Smooth muscle cell of bladder (primary cell): ENCODE measurements at places on chromosomes 3 and 15. TPM values are rescaled to one million over a fixed set of nuclear protein-coding genes. Genes with fewer than 3 reads are reported as not detected.

KIF9 gene
- total RNA-seq: 3.1 and 3.7 TPM in 2 replicates

BFSP2 gene
- total RNA-seq: not detected in 2 replicates

CHDH gene
- total RNA-seq: under 0.01 TPM in 2 replicates

KNSTRN gene
- total RNA-seq: 11.0 and 11.1 TPM in 2 replicates

HRG gene
- under 0.01 TPM in 1 of 2 replicates, not detected in the other for total RNA-seq

ARGFX gene
- total RNA-seq: not detected in 2 replicates
